ENCODE measurements at places on chromosomes 4 and X.
A peak's percentile ranks its signal among the peaks of the same experiment; 100 is the strongest.

DNA sequence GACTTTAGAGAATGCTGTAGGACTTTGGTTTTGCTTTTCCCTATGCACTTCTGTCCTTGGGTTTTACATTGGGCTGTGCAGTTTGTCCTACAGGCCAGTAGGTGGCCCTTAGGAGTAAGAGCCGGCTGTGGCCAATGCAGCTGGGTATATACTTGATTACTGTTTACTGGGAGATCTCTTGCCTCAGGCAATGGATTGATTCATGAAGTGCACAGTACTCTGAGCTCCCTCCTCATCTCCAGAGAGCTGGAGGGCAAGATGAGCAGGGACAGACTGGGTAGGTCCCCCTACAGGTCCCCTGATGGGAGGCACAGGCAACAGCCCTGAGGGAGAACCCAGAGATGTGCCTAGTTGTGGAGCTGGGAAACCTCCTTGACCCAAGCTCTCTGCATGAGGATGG is 103.8 kb upstream of the QRFPR start:
- peak; percentile 28 for DNase-seq

GRCh38 chr4:15659768-15660570 is 4.8 kb upstream of the FBXL5 start:
- DNase-seq: peak; percentile 20

DNA sequence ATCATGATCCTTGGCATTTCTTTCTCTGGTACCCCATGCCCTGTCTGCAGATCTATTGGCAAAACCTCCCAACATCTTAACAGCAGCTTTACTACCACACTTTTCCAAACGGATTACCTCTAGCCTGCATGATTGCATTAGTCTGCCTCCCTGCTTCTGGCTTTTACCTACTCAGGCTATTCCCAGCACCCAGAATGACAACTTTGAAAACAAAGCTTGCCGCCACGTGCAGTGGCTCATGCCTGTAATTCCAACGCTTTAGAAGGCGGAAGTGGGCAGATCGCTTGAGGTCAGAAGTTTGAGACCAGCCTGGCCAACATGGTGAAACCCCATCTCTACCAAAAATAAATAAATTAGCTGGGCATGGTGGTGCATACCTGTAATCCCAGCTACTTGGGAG is 60.2 kb downstream of the UBE2K start:
- DNase-seq: no peak

GRCh38 chrX:150163956-150164726 is 199.0 kb upstream of the MAMLD1 start:
- no peak for DNase-seq

DNA sequence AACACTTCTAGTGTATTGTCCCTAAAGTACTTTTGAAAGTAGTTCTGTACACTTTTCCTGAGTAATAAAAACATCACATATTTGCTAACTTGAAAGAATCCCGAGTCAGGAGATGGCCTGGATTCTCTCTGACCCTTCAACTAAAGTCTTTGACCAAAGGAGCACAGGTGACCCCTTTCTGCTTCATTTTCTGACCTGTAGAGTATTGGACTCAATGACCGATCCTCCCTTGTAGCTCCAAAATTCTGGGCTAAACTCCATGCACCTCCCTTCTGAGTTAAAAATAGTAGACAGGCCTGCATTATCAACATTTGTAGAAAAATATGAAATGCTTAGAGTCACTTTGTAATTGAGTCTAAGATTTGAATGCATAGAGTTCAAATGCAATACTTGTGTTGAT is 4.0 kb upstream of the TAPT1 start:
- no peak for DNase-seq

DNA sequence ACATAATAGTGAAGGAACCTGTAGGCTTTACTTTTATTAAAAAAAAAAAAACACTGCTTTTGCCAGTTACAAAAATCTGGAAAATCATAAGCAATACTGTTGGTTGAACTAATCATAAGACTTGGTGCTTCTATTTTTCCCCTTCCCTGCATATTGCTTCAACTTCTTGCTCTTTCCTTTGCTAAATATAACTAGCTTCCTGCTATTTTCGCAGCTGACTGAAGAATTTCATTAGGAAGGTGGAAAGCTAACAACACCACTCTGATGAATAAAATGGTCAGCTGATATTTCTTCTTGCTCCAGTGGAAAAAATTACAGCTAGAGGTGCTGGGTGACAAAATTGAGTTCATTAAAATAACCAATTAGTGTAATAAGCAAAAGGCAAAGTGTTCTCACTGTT is 39.3 kb downstream of the MEPE start:
- DNase-seq: no peak

- DNase-seq: no peak
These were observed 425.4 kb upstream of the PITX2 start for GRCh38 chr4:111048316-111048715.

DNA sequence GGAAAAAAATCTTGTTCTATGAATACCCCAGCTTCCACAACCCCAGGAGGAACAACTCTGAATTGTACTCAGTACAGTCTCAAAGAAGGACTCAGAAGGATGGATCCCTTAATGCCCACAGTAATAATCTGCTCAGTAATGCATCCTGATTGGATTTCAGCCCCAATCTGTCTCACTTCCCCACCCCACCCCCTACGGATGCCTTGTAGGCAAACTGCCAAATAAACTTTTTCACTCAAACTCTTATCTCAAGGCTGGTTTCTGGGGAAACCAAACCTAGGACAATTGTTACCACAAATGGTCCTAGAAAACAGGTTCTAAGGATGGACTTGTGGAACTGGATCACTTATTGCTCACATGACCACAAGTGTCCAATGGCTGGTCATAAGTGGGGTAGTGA is 1021.8 kb upstream of the INTU start:
- DNase-seq: no peak

DNA sequence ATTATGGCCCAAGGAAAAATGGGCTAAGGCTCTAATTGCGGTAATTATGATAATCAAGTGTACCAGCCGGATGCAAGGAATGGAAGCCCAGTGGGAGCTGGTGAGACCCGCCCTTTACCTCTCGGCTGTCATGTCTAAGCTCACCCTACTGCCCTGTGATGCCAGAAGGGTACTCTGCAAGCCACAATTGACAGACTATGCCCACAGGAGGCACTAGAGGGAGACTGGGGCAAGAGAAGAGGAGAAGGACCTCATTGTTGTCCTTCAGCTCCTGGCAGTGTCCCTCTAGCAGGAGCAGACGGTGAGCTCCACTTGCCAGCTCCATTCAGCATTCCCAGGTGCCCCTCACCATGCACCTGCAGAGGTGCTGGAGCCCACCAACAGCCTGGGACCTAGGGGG is 141.8 kb downstream of the SMIM20 start:
- DNase-seq: no peak

- DNase-seq: no peak
These were observed 305.3 kb upstream of the INTU start for GRCh38 chr4:127327491-127327890.

DNA sequence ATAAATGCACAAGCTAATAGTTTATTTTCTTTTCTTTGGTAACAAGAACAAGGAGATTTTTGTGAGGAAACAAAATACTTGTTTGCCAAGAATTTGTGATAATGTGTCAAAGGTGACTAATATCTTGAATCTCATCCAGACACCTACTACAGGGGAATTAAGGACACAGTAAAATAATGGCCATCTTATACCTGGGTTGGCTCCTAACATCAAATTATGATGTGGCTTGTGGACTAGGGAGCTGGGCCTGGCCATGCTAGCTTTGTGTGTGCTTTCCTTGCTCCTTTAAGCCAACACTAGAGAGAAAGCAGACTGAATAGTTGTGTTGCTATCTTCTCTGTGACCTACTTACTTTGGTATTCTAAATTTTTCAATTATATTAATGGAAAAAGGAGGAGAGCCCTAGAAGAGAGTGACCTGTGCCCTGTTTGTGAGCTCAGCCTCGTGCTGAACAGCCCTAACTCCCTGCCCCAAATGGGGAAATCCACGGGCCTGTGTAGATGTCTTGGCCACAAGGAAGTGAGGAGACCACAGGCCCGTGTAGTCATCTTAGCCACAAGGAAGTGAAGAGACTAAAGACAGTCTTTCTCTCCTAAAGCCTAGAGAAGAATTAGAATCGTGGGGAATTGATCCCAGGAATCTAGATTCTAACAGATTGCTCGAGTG is 23.3 kb downstream of the ARHGAP24 start:
- no peak for DNase-seq

DNA sequence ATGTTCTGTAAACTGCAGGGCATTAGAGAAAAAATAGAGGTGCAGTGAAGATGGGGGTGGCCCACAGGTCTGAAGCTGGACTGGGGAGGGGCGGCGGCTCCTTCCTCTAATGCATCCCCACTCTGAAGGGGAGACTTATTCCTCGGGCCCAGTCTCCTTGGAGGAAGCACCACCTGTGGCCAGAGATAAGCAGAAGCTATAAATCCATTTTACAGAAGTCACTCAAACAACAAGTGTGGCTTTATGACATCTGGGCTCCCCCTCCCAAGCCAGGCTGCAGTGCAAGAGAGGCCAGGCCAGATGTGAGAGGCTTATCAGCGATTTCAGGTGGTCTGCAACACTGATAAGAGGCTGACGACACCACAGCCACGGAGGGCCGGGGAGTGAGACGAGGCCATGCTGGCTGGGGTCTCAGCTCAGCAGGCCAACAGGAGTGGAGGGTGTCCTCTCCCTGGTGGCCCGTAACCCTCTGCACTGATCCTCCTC is 15.8 kb downstream of the CYTL1 start:
- DNase-seq: no peak

- no peak for DNase-seq
These were observed 155.8 kb upstream of the HAND2 start for GRCh38 chr4:173685831-173686210.

- no peak for DNase-seq
These were observed 542.4 kb upstream of the FAM241A start for GRCh38 chr4:111602848-111603247.

DNA sequence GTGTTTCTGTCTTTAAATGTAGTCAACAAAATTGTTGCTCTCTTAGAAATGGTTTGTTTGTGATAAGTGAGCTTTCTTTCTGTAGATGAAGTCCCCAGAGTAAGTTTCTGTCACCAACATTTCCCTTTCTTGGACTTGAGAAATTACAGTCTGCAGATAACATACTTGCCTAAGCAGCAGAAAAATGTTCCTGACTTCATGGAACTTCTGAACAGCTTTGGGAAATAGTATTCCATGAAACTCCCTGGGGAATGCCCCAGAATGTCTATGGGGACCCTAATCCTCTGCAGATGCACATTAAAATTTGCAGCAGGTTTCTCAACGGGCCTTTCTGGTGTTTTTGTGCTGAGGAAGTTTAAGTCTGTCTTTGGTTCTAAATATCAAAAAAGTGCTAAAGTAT is 38.6 kb upstream of the NEIL3 start:
- DNase-seq: no peak

DNA sequence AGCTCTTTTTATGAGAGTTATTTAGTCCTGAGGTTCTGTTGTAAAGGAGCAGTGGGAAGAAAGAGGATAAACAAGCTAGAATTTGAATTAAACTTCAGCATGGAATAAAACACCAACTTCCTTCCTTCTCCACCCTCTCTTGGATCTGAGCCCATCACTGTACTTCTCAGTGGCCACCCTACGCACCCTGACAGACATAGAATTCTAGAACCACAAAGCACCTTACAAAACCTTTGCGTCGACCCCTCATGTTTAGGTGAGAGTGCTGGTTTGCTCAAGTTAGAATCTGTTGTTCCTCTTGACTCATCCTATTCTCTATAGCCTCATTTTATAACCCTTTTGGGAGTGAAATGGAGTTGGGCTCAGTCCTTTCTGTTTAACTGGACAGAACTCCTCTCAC is 84.6 kb upstream of the RPL34 start:
- DNase-seq: no peak

- DNase-seq: peak; percentile 70
These were observed 31.0 kb downstream of the TMEM131L start for GRCh38 chr4:153497091-153497531.

- DNase-seq: no peak
These were observed 4.0 kb downstream of the TCEAL8 start for GRCh38 chrX:103250977-103251376.

- DNase-seq: peak; percentile 38
These were observed 13.5 kb downstream of the ASB11 start for GRCh38 chrX:15301924-15302323.

GRCh38 chrX:149682031-149682430 is 29.8 kb upstream of the MAGEA11 start:
- no peak for DNase-seq

DNA sequence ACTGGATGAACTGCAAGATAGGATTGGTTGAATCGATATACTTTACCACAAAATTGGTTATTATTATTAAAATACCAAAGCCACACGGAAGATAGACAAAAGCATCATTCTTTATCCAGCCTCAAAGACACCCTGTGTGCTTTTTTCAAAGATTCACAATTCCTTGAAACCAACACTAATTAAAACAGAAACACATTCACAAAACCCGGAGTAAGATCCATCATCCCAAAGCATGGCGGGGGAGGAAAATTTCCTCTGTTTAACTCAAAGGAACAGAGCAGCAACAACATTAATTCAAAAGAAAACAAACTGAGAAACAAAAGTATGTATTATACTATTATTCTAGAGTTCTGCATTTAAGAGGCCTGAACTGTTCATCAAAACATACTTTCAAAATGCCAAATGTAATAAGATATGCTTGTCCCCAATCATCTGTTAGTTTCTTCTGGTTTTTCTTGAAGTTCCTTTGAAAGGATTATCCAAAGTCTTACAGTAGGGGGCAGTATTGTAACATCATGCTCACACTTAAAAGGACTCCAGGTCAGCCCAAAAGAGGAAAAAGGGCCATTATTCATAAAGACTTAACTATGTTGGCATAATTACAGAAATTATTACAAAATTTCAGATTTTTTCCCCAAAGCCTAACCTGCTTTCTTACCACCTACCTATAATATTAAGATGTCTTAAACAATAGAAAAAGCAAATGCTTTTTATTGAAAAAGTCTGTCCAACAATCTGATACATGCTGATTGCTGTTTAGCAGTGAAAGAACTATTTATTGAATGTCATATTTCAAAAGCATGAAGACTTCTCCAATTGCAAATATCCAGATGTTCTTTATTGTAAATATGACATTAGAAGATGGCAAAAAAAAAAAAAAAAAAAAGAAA is 168.7 kb downstream of the SCFD2 start:
- DNase-seq: no peak

DNA sequence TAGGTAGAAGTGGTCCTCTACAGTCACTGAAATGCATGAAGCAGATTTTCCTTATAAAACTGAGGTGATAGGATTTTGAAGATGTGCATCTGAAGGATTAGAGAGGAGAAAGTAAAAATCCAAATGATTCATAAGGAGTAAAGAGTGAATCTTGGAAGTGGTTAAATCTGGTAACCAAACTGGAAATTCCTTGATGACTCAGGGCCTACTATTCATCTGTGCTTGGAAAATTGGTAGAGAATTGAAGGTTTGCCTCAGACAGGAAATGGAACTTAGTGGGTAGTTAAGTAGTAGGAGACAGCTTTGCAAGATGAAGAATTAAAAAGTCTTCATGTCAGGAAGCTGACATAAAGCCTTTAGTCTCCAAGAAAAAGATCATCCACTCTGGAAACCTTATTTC is 368.9 kb upstream of the CTSO start:
- no peak for DNase-seq

Measured in activated CD4-positive, alpha-beta T cell treated with anti-CD3 and anti-CD28 coated beads for 48 hours (primary cell).